ENCODE measurements at places on chromosomes 11 and 22. TPM values are rescaled to one million over a fixed set of nuclear protein-coding genes. Genes with fewer than 3 reads are reported as not detected.

The PHOX2A gene
- not detected for total RNA-seq

The HMGXB4 gene
- 35.4 TPM for total RNA-seq

The KRTAP5-11 gene
- not detected for total RNA-seq

The CST6 gene
- 0.43 TPM for total RNA-seq

The PHLDA2 gene
- 5.9 TPM for total RNA-seq

Measured in activated naive CD4-positive, alpha-beta T cell treated with anti-CD3 and anti-CD28 coated beads, Interleukin-2, amount 50 U/mL, for 72 hours (primary cell).